ENCODE measurements at places on chromosomes 16 and 17.

DNA sequence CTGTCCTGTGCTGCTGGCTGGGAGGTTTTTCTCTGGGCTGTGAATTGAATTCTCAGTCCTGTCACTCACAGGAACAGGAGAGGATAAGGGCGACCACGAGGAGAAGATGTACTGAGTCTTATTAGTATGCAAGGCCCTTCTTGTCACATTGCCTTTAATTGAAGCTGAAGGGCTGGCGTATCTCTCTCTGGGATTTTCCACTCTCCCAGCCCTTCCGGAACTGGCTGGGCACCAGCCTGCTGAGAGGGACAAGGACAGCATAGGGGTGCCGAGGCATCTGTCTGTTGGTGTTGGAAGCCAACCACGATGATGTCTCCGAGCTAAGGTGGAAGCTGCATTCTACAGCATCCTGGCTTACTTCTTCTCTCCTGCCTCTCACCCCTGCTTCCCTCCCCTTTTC, 33.2 kb downstream of the GPRC5B start:
- no peak for DNase-seq

DNA sequence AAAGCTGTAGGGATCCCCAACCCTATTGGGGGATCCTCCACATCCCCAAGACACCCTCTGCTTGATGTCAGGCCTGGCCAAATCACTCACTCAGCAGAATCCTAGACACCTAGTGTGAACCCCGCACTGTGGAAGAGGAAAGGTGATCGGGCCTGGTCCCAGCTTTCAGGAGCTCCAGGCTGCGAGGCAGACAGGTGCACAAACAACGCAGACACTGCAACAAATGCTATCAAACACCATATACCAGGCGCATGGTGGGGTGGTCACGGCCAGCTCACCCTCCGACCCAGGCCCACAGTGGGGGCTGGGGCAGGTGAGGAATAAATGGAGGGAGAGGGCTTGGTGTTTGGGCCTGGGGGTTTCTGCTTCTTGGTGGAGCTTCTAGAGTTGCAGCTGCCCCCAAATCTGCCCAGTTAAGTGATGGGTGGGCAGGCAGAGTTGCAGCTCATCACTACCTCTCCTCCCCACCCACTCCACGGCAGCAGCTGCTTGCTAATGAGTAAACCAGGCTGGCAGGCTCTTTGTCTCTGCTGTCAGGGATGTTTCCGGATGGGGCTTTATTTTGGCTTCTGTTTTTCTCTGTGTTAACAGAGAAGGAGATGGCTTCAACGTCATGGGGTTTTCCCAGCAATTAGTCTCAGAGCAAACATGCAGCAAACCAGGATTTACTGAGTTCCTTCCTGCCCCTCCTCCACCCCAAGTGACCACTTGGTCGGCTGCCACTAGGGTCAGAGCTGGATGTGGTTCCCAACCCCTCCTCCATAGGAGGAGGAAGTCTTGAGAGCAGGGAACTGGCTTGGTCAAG, 46.6 kb downstream of the PECAM1 start:
- DNase-seq, result no peak

DNA sequence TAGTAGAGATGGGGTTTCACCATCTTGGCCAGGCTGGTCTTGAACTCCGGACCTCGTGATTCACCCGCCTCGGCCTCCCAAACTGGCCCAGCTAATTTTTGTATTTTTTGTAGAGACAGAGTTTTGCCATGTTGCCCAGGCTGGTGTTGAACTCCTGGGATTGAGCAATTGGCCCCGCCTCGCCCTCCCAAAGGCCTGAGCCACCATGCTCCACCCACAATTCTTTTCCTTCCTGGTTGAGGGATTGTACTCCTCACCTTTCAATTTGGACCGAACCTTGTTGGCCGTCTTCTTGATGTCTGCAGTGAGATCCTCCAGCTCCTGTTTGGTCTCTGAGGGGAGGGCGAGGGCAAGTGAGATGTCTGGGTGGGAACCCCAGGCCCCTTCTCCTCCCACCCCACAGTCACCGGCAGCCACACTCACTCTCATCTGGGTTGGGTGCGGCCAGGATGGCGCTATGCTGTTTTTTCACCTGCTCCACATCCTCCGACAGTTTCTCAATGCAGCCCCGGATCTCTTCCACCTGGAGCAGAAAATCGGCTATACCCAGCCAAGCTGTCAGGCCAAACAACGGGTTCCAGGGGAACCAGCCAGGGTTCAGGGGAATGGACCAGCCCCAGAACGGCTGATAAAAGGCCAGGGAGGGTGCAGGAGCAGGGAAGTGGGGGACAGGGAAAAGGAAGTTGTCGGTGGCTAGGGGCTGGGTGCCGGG, 9.6 kb downstream of the STX1B start:
- no peak for DNase-seq

DNA sequence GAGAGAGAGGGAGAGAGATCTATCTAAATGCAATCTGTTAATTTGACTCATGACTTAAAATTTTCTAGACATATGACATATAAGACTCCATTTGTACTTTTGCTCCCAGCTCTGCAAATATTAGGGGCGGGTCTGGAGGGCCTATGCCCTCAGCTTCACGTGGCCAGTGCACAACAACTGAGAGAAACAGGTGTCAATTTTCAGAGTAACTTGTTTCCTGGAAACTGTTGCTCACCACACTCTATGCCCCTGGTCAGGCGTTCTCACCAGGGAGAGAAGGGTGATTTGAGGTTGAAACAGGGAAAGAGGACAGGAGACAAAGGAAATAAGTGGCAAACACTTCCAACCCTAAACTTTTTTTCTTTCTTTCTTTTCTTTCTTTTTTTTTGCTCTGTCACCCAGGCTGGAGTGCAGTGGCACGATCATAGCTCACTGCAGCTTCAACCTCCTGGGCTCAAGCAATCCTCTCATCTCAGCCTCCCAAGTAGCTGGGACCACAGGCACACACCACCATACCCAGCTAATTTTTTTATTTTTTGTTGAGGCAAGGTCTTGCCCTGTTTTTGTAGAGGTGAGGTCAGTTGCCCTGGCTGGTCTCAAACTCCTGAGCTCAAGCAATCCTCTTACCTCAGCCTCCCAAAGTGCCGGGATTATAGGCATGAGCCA, 270.0 kb downstream of the SLC39A11 start:
- DNase-seq, result no peak

GRCh38 chr17:44906763-44907728, 7.8 kb upstream of the EFTUD2 start:
- DNase-seq, result no peak

DNA sequence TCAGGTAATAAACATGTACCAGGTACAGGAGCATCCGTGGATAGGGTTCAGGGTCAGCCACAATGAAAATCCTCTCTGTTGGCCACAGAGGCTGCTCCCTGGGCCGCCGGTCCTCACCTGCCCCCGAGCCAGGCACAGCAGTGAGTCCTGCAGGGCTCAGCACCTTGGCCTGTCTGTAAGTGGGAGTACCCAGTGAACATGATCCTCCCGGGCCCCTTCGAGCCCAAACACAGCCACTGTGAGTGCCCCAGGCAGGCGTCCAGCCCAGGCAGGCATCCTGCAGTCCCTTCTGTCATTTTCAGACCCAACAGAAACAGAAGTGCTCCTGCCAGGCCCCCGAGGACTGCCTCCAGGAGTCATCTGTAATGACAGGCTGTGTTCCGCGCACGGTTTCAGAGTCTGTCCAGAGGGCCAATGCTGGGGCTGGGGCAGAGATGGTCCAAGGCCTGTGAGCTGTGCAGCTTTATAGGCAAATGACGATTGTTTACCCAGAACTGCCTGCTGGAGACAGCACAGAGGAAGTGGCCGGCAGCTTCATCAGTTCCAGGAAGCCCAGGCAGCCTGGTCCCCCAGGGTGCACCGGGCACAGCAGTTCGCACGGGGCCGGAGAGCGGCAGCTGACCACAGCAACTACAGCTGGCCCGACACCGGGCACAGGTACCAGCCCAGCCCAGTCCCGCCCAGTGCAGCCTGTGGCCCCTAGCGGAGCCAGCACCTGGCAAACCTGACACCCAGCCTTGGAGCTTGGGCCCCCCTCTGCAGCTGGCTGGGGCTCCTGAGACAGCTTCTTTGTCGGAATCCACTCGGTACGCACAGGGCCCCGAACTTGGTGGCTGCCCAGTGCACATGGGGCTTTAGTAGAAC, 13.2 kb downstream of the SLC7A5 start:
- DNase-seq, result peak; percentile 27

DNA sequence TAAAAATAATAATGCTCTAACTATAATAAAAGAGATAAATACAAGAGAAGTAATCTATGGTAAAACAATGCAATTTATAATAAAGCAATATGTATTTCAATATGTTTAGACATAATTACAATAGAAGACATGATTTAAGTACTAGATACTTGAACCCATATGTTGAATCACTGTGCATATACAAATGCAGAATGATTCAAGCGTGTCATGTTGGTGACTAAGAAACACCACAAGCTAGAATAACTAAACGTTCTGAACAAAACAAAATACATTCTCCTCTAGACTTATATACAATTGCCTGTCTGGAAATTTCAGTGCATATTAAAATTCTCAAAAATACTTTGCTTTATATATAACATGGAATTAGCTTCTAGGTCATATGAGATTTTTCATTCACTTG, 11.2 kb downstream of the TADA2A start:
- DNase-seq, result no peak

DNA sequence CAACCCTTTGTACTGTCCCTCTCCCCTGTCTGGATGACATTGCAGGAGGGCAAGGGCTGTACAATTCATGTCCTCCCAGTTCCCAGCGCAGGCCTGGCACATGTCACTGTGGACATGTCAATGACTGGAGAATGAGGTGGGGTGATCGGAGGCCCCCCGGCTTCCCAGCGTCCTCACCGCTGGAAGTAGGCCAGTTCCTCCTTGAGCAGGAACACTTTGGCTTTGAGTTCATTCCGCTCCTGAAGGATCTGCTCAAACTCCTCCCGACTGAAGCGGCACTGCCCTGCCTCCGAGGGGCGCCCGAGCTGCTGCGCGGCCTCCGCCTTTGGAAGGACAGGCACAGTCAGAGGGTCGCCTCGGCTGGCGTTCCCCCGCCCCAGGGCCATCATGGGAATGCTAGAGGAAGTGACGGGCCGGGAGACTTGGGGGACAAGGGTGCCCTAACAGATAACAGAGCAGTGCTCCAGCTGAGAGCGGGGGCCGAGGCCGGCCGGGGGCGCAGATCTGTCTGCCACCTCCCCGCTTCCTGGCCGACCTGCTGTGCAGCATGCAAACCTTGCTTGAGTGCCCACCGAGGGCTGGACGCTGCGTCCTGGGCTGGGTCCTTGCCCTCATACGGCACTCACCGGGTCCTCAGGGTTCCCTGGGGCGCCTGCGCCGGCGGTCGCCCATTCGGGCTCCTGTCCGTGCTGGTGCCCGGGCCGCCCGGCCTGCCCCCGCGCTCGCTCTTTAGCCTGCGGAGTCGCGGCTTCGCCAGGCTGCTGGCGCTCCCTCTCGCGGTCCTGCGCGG, 1.3 kb downstream of the RILP start:
- DNase-seq, result no peak

DNA sequence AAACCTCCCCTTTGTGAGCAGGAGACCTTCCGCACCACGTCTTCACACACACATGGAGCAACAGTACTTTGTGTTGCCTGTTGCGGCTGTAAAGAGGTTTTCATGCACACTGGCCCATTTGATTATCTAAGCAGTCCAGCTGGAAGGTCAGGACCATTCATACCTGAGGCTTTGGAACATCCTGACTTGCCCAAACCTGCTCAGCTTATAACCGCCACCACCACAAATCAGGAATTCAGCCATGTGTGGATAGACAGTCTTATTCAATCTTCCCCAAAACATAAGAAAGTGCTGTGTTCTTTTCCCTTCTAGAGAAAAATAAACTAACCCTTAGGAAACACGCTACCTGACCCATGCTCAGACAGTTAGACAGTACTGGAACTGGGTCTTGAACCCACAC, 81.6 kb upstream of the XYLT1 start:
- no peak for DNase-seq

- DNase-seq, result no peak
Measured at GRCh38 chr16:89615176-89615575, 1.7 kb downstream of the DPEP1 start.

DNA sequence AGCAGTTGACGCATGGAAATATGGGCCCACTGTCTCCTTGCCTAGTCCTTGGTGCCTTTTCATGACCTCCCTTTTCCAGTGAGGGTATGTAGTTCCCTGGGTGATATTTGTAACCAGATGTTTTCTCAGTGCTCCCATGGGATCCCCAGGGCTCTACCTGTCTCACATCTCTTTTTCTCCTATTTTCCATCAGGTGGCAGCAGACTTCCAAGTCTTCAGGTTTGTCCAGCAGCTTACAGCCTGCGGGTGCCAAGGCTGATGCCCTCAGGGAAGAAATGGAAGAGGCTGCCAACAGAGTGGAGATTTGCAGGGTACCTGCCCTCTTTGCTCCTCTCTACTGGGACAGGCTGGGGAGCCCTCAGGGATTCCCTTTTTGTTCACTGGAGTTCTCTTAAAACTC, 89.1 kb downstream of the ELAC2 start:
- no peak for DNase-seq

- DNase-seq, result no peak
Measured at GRCh38 chr17:77527836-77528505, 387.2 kb downstream of the SEC14L1 start.

DNA sequence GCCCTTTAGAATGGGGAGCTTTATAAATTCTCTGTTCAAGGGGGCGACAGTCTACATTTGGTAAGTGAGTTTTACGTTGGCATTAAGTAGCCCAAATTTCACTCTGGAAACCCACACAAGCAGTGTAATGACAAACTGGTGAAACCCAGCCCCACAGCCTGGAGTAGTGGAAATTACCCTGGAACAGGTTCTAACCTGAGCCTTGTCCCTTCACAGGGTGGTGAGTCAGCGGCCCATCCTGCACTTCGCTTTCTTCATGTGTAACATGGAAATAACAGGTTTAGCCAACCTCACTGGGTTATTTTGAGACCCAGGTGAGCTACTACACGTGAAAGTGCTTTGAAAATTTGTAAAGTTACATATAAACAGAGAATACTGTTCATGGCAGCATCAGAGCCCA, 3.5 kb upstream of the TLCD3A start:
- DNase-seq, result no peak

DNA sequence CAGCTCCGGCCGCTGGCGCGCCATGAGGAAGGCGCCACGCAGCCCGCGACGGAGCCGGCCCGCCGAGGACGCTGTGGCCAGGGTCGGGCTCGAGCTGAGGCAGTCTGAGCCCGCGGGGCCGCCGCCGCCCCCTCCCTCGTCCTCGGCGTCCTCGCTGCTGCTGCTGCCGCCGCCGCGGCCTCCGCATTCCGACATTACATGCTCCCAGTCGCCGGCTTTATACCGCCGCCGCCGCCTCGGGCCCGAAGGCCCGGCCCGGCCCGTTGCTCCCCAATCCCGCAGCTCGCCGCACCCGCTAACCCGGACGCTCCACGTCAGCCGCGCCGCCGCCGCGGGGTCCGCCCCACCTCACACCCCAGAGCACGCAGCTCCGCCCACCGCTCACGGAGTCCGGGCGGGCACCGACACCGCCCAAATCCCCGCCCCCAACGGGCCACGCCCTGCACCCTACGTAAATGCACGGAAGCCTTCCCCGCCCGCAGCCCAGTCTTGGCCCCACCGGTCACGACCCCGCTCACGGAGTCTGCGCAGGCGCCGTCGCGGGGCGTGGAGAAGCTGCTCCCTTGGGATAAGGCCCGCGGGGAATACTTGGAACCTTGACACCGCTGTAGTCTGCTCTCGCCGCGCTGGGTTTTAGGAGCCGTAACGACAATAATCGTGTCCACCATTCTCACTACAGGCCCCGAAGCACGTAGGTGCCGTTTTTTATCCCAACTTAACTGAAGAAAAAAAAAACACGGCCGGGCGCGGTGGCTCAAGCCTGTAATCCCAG, at the start of gene TXNDC11:
TSS of gene TXNDC11 (minus strand) at position 322 of the 772 bp plus-strand sequence. CDS start at position 195, 127 bp downstream.
- peak; percentile 78 for DNase-seq

- no peak for DNase-seq
Measured at GRCh38 chr16:22364241-22364640, 10.2 kb downstream of the CDR2 start.

- DNase-seq, result no peak
Measured at GRCh38 chr16:70692873-70693671, 7.2 kb upstream of the MTSS2 start.

- DNase-seq, result no peak
Measured at GRCh38 chr17:82748756-82749155, 3.1 kb upstream of the TBCD start.

All from Kasumi-1 (cell line).